NCI-H1436 (cell line): ENCODE measurements at places on chromosomes 5 and 9.
A peak's percentile ranks its signal among the peaks of the same experiment; 100 is the strongest.

DNA sequence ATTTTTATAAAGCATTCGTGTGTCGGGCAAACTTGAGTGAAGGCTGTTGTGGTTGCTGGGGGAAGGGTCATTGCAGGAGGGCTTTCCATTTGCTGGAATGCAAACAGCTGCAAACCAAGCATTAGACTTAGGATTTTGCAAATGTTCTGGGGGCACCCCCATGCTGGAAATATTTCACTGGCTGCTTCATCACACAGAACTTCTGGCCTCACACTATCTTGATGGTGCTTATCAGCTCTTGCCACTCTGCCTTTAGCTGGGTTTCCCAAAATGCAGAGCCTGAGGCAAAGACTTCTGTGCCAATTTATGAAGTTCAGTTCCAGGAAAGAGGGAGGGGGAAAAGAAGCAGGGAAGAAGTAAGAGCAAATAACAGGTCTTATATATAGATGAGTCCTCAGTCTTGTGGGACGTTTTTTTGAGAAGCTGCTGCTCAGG is 8.6 kb upstream of the COL15A1 start:
- DNase-seq, result no peak

DNA sequence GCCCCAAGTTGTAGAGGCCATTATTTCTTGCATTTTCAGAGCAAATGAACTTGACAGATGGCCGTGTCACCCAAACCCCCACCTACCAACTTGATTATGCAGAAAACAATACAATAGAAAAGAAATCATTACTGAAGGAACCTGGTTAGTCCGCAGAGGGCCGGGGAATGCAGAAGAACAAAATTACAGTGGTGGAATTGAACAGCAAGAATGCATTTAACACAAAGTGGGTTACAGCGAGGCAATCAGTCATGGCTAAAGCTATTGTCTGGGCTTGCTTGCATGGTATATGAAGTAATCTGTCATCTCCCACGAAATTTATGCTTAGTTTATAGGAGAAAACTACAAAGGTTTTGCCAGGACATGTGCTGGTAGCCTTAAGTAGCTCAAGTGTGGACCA is 238.3 kb upstream of the IRX1 start:
- DNase-seq, result no peak

DNA sequence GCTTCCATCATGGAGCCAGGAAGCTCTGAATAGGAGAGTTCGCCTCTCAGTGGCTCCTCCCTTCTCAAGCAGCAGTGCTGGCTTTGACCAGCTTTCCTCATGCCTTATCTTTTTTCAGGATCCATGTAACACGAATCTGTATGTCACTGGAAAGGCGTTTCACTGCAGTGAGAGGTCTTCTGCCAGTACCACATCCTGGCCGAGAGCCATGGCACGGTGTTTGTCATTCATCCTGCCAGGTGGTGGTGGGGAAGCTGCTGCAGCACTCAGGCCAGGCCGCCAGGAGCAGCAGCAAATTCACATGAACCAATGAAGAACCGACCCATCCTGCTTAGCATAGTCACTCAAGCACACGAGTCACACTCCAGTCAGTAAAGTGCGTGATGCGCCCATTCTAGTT is 179.0 kb downstream of the FANCC start:
- DNase-seq, result peak; percentile 60

- DNase-seq, result no peak
These were observed 111.4 kb upstream of the FER start for GRCh38 chr5:108636135-108636853.

DNA sequence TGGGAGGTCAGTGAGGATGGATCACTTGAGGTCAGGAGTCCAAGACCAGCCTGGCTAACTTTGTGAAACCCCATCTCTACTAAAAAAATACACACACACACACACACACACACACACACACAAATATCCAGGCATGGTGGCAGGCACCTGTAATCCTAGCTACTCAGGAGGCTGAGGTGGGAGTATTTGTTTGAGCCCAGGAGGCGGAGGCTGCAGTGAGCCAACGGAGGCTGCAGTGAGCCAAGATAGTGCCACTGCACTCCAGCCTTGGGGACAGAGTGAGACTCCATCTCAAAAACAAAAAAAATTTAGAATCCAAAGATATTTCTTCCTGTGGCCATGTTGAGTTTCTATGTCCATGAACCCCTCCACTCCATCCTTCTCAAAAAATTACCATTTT is 21.5 kb upstream of the CDC23 start:
- no peak for DNase-seq

DNA sequence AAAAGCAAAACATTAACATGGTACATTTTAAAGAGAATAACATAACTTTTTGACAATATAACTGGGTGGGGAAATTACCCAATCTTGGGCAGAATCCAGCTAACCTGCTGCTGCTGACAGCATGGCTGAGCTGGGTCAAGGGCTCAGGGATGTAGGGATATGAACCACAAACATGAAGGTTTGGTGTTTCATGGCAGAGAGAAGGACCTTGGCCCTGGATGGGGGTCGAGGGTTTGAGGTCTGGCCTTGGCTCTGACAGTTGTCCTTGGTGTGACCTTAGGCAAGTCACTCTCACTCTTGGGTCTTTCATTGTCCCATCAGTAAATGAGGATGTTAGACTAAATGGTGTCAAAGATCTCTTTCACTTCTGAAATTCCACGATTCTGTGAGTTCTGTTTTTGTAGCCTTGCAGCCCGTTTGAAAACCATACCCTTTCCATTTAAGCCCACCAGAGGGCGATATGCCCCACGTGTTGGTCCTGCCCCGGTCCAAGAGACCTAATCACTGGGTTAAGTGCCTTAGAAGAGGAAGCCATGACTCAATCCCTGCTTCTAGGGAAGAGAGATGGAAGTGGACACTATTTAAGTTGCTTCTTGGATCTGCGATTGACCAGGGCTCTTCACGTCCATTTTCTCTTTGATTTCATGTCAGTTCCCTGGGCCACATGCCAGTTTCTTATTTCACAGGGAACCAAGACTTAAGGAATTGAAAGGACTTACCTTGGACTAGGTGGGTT is 56.8 kb upstream of the TEX48 start:
- DNase-seq, result peak; percentile 50

DNA sequence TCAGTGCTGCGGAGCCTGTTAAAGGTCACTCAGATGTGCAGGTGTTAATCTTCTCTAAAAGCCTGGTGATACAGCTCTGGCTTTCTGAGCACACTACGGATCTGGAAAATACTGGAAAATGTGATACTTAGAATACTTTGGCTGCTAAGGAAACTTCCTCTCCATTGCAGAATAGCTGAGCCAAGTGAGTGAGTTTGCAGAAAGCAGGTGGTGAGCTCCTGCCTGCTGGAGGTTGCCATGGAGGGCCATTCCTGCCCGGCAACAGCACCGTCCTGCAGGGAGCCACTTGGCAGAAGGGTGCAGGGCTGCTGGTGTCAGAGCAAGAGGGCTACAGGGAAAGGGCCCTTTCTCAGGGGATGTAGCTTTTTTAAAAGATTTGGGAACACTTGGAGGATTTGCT is 40.7 kb downstream of the SECISBP2 start:
- no peak for DNase-seq

GRCh38 chr5:132055808-132056609 is 4.4 kb upstream of the IL3 start:
- DNase-seq, result no peak

DNA sequence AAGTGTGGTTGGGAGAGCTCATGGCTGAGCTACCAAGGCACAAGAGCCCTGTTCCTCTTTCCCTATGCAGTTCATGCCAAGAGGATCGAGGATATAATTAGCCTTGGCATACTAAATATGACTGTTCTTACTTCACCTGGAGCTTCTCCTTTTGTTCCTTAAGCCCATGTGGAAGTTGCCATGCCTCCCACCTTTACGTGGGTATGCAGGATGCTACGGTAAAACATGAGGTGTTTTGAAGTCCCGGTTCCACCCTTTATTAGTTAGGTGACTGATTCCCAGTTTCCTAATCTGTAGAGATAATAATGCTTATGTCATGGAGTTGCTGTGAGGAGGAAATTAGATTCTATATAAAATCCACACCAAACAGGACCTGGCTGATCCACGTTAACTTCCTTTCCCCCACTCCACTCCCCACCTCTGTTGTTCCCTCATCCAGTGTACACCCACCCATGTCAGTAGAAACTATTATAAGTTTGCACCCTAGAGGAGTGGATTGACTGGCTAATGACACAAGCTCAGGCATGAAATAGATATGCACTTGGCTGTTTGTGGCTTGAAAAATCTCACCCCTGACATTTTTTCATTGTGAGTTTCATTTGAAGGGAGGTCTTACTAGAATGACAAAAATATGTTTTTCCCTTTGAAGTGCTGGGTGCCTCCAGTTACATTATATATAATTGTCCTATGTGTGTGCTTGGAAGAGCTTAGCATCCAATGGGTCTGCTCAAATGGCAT is 36.8 kb upstream of the SHOC1 start:
- no peak for DNase-seq

DNA sequence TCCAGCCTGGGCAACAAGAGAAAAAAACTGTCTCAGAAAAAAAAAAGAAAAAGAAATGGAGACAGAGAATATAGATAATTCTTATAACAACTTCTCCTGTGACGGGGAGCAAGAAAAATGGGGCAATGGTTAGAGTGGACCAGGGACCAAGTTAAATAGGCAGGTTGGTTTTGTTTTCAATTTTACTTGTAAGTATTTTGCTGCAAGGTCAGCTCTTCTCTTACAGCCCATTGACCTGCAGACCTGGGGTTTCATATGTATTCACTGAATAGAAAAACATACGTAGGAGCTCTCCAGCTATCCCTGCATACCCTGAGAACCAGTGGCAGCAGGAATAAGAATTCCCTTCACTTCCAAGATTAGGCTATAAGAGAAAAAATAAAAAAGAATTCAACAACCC is 29.2 kb upstream of the IL13 start:
- no peak for DNase-seq

- no peak for DNase-seq
These were observed 5.1 kb upstream of the SSBP2 start for GRCh38 chr5:81756016-81756415.

- DNase-seq, result no peak
These were observed 55.9 kb downstream of the DAP start for GRCh38 chr5:10704949-10705621.

GRCh38 chr9:131559421-131560000 is 14.2 kb downstream of the PRRT1B start:
- DNase-seq, result no peak

- no peak for DNase-seq
These were observed 60.9 kb upstream of the UBAC1 start for GRCh38 chr9:136021872-136022681.

- DNase-seq, result no peak
These were observed 271.9 kb upstream of the ST8SIA4 start for GRCh38 chr5:101174981-101175380.

DNA sequence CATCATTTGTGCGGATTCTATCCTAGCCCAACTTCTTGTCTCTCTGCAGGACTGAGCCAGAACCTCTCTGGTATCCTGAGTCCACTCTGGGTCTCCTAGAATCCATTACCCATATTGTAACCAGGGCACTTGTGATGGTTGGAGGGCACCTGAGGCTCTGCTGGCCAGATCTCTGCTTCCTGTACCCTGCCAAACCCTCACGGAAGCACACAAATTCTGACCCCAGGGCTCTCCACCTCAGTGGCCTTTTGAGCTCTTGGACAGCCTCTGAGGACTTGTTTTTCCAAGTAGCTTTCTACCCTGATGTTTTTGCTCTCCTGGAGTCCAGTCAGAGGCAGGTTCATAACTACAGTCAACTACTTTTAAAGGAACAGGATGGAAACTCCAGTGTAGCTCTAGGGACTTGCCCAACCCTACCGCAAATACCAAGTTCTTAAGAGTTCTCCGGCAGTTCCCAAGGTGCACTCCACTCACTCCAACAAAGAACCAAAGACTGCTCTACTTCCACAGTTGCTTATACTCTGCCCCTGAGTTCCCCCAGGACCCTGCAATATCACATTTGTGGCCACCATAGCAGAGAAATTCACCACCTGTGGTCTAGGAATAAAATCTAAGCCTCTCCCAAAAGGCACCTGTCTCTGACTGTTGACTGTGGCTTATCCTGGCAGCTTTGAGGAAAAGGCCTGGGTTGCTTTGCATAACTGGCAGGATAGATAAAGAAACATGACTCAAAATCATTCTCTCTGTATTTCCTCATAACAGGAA is 9.6 kb downstream of the PIP5K1B start:
- DNase-seq, result no peak

GRCh38 chr5:37370864-37371726 is at the start of gene NUP155:
TSS of gene NUP155 (minus strand) at chr5:37371106. CDS start at chr5:37370977, 129 bp downstream.
- DNase-seq, result peak; percentile 89

DNA sequence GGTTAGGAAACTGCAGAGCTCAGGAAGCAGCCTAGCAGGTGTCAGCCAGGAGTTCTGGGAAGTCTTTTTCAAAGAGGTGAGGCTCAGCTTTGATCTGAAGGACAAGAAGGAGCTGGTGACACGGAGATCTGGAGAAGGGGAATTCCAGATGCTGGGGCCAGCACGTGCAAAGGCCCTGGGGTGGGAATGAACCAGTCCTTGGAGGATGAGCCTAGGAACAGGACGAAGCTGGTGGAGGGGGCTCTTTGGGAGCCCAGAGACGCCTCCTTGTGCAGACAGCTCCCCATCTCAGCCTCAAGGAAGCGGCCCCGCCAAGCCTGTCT is 15.2 kb upstream of the RNU6ATAC start:
- no peak for DNase-seq

- DNase-seq, result no peak
These were observed 211.8 kb downstream of the ARRDC3 start for GRCh38 chr5:91171322-91171721.

DNA sequence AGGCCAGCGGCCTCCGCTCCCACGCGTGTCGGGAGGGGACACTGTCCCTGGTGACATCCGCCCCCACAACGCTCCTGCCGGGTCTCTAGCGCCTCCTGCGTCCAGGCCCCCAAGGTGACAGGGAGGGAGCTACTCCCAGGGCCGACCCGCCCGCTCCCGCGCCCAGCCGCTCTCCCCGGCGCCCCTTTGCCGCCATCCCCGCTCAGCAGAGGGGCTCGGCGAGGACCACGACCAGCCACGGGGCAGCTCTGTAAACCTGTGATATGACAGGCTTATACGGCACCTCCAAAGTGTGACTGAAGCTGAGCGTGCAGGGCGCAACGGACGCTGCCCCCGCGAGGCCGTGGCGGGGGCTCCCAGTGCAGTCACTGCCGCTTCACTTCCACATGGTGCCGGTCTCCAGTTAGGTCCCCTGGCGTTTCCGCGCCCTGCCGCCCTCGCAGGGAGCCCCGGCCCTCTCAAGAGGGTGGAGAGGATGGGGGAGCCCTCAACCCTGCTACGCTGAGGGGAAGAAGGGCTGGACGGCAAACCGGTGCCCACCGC is 978 bp upstream of the ADCY2 start:
- no peak for DNase-seq

- DNase-seq, result no peak
These were observed 18.0 kb upstream of the DUSP1 start for GRCh38 chr5:172788771-172789686.

DNA sequence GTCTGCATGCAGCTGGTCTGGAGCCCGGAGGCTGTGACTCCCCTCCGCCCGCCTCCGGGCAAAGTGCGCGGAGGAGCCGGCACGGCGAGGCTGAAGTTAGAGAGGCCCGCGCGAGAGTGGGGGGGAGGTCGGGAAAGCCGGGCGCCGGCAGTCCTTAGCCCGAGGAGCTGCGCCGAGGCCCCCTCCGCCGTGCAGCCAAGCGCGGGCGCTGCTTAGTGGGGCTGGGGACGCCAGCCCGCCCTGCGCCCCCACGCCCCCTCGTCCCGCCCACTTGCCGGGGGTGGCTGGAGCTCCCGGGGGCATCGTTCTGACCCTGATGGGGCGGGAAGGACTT is 403 bp downstream of the NINJ1 start:
- DNase-seq, result no peak

GRCh38 chr9:68760674-68761333 is 55.8 kb downstream of the PIP5K1B start:
- DNase-seq, result no peak

- DNase-seq, result no peak
These were observed 947 bp upstream of the MARCHF3 start for GRCh38 chr5:127031147-127031862.
